ENCODE measurements at places on chromosomes 3 and 15. TPM values are rescaled to one million over a fixed set of nuclear protein-coding genes. Genes with fewer than 3 reads are reported as not detected.

The ZNF501 gene
- total RNA-seq = 6.7 TPM

The PROS1 gene
- 12.4 TPM for total RNA-seq

The AP3B2 gene
- 14.4 TPM for total RNA-seq

The C3orf85 gene
- not detected for total RNA-seq

- H3K27me3 ChIP-seq = no peaks in the 10 kb centered on the region
- no peak for DNase-seq
- no peak overlapping the region for H3K4me3 ChIP-seq
- no peaks in the 10 kb centered on the region for H3K36me3 ChIP-seq
Measured at GRCh38 chr15:31727612-31728011, 302.7 kb upstream of the CHRNA7 start.

- no peak for DNase-seq
- H3K36me3 ChIP-seq = no peaks in the 10 kb centered on the region
- peaks cover 17% of the 10 kb centered on the region for H3K27me3 ChIP-seq
- no peak overlapping the region for H3K4me3 ChIP-seq
- peaks cover 14% of the 10 kb centered on the region for H3K4me1 ChIP-seq
Measured at GRCh38 chr15:77528290-77528967, 104.3 kb downstream of the LINGO1 start.
